ENCODE measurements at places on chromosomes 16 and 17.

- DNase-seq = no peak
Observed at GRCh38 chr16:58493756-58494431, 6.0 kb upstream of the NDRG4 start.

GRCh38 chr17:64615028-64615677, 47.0 kb downstream of the SMURF2 start:
- DNase-seq = no peak

DNA sequence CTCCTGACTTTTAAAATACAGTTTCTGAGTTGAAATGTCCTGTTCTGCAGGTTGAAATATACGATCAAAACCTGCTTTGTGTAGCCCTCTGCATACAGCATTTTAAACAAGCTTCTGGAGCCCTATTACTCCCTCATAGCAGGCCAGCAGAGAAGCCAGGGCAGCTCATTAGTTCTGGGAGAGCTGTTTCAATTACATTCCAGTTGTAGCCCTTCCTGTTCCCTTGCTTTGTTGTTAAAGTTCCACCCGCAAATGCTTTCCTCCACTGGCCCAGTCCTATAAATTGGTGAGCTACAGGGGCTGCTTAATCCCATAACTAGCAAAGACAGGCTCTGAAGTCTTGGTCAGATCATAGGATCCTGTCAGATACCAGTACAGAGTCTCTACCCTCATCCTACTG, 162.5 kb downstream of the SLC39A11 start:
- DNase-seq = no peak

- DNase-seq = no peak
Observed at GRCh38 chr16:1432388-1433262, 1.7 kb downstream of the PERCC1 start.

DNA sequence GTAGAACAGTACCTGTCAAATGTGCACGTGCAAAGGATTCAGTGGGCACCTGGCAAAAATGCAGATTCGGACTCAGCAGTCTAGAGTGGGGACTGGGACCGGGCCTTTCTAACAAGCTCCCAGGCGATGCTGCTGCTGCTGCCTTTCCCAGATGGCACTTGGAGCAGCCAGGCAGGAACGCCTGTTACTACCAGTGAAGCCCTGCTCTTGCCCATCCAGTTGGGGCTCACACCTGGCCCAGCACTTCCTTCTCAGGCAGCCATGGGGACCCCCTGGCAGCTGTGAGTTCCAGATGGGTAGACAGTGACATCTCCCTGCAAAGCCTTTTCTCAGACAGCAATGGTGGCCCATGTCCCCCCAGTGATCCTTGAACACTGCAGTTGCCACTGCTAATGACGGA, 30.4 kb downstream of the KDM8 start:
- DNase-seq = no peak

- DNase-seq = peak; percentile 61
Observed at GRCh38 chr17:8220783-8221662, 10.6 kb upstream of the AURKB start.

DNA sequence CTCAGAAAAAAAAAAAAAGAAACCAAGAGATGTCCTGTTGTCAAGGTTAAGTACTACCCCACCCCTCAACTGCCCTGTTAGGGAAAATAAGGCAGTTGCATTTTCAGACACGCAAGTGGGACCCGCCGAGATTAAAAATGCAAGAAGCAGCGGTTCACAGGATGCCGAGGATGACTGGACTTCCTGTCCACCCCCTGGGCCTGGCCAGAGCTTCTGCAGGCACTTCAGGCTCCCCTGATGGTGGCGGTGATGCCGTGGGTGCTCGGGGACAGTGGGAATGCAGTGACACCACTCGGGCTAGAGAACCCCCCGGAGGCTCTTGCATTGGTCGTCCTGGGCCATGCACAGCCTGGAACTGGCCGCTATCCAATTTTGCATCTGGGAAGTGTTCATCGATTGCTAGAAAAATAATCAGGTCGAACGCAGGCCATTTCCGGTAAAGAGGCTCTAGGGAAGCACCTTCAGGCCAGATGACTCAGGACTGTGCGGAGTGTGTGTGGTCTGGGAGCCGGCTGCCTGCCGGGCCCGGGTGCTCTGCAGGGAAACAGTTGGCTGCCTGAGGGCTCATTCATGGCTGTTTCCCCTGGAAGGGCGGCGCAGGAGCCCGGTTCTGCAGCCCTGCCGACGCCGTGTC, 13.4 kb upstream of the CRISPLD2 start:
- DNase-seq = peak; percentile 53

DNA sequence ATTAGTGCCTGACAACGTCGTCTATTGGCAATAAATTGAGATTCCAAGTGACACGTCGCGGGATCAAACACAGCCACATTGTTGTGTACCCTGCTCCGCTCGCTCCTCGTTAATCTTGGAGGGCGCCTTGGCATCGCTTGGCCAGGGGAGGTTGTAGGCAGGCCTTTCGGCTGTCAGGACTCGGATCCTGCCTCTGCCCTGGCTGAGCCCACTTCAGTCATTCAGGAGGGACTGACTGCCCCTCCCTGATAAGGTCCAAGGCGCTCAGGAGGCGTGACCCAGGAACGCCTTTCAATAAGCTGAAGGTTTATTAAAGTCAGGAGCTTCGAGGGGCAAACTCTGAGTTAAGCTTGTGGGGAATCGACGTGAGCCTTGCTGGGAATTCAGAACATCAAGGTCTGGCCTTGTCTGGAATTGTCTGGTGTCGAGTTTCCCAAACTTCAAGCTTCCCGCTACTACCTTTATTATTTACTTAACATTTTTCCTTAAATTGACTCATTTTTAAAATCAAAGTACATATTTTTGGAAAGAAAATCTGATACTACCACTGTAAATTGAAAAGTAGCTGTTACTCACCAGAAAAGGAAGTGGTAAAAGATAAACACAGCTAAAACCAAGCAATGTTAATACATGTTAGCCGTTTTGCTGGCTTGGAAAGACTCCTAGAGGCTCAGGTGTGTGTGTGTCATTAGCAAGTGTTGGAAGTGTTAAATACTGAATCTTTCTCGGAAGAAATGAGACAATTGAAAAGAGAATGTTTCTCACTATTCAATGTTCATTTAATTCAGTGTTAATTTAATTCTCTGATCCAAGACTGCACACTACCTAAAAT, 5.3 kb upstream of the IRX3 start:
- DNase-seq = no peak

All from GM20000 (cell line).